ENCODE measurements at places on chromosomes 3 and 15. TPM values are rescaled to one million over a fixed set of nuclear protein-coding genes. Genes with fewer than 3 reads are reported as not detected.

The TMEM207 gene
- polyA plus RNA-seq: not detected

DNA sequence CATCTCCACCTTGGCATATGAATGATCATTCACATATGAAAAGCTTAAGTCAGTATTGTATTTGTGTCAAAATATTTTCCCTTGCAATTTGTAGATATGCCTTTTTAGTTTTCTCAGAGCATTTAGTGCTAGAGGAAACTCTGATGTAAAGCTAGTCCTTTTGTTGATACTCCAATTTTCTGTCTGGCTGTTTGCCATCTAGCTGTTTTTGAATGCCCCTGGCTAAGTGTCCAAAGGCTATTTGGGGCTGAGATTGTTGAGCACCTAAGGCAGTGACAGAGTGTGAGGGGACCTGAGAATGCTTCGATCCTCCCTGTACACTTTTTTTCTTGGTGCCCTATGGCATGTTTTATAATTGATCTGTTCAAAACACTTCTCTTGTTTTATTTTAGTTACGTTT lies 3.1 kb downstream of the SLC51B start:
- H3K4me1 ChIP-seq: peaks cover 16% of the 10 kb centered on the region
- no peak overlapping the region for H3K4me3 ChIP-seq

The CTXND1 gene
- not detected for polyA plus RNA-seq

DNA sequence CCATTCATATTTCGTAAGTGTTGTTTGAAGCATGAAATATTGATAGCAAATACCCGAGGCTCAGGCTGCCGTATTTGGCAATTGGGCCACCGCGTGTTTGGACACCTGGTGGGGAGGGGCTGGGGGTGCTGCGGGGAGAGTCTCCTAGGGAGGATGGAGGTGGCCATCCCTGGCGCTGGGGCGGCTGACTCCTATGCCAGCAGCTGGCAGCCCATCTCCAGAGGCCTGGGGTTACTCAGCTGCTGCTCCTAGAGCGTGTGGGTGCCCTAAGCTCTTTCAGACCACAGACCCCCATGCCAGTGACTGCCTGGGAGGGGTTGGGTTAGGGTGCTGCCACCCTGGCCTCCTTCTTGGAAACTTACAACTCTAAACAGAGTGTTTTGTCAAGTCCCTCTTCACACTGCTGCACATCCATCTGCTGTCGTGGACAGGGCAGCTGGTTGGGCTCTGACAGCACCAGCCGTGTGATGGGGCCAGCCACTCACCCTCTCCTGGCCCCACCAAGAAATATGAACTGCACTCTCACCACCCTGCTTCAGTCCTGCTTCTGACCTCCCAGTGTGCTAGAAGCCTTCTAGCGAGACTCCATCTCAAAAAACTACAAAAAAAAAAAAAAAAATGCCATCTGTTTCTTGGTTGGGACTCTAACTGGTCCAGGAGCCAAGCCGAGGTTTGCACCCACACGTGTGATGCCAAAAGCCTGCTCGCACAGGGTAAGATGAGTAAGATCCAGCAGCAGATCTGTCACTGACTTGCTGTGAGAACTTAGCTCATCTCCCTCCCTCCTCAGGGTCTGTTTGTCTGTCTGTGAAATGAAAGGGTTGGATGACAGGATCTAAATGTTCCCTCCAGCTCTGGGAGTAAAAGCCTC lies 156.2 kb downstream of the MEGF11 start:
- no peaks in the 10 kb centered on the region for H3K4me1 ChIP-seq
- no peaks in the 10 kb centered on the region for H3K36me3 ChIP-seq
- H3K27ac ChIP-seq: no peak overlapping the region

- H3K4me1 ChIP-seq: no peaks in the 10 kb centered on the region
- H3K27me3 ChIP-seq: no peaks in the 10 kb centered on the region
- H3K36me3 ChIP-seq: peaks cover 38% of the 10 kb centered on the region
- H3K4me3 ChIP-seq: no peak overlapping the region
- no peak overlapping the region for H3K27ac ChIP-seq
- DNase-seq: no peak
Measured at GRCh38 chr3:45412763-45413162, 24.4 kb downstream of the LARS2 start.

- no peaks in the 10 kb centered on the region for H3K36me3 ChIP-seq
- DNase-seq: no peak
- no peak overlapping the region for H3K27ac ChIP-seq
- H3K4me3 ChIP-seq: no peak overlapping the region
Measured at GRCh38 chr3:41508063-41508696, 308.9 kb downstream of the CTNNB1 start.

The OSTN gene
- not detected for polyA plus RNA-seq

Measured in CD14-positive monocyte (primary cell).